ENCODE measurements at places on chromosomes 16 and 17.

GRCh38 chr17:3994221-3994576 lies 30.0 kb upstream of the ATP2A3 start:
- DNase-seq: no peak

DNA sequence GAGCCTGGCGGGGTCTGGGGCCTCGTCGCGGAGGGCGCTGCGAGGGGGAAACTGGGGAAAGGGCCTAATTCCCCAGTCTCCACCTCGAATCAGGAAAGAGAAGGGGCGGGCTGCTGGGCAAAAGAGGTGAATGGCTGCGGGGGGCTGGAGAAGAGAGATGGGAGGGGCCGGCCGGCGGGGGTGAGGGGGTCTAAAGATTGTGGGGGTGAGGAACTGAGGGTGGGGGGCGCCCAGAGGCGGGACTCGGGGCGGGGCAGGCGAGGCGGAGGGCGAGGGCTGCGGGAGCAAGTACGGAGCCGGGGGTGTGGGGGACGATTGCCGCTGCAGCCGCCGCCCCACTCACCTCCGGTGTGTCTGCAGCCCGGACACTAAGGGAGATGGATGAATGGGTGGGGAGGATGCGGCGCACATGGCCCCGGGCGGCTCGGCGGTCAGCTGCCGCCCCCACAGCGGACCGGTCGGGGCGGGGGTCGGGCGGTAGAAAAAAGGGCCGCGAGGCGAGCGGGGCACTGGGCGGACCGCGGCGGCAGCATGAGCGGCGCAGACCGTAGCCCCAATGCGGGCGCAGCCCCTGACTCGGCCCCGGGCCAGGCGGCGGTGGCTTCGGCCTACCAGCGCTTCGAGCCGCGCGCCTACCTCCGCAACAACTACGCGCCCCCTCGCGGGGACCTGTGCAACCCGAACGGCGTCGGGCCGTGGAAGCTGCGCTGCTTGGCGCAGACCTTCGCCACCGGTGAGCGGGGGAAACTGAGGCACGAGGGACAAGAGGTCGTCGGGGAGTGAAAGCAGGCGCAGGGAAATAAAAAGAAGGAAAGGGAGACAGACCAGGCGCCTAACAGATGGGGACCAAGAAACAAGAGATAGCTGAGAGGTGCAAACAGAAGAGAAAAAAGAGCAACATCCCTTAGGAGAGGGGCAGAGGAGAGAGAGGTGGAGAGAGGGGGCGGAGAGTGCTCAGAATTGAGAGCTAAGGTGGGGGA lies at the start of gene PNMT:
Gene PNMT, plus strand, starts transcription at position 509 of the 980 bp plus-strand sequence. Its CDS starts 23 bp downstream, at position 532.
- DNase-seq: peak; percentile 40

DNA sequence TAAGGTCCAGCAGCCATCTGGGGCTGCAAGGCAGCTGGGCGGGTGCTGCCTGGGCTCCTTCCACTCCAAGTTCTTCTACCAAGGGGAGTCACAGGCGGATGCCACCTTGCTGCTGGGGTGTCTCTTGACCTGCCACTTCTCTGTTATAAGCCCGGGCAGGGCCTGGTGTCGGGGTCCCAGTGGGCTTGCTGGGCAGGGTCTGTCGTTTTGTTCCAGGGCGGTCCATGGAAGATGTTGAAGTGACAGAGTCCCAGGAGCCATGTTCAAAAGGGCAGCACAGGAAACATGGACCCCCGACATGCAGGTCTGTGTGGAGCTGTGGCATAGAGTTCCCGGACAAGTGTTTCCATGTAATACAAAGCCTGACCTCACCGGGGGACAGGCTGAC lies 91.1 kb downstream of the TNFRSF13B start:
- DNase-seq: no peak

- DNase-seq: no peak
Observed at GRCh38 chr16:78461496-78462287, 362.2 kb downstream of the WWOX start.

DNA sequence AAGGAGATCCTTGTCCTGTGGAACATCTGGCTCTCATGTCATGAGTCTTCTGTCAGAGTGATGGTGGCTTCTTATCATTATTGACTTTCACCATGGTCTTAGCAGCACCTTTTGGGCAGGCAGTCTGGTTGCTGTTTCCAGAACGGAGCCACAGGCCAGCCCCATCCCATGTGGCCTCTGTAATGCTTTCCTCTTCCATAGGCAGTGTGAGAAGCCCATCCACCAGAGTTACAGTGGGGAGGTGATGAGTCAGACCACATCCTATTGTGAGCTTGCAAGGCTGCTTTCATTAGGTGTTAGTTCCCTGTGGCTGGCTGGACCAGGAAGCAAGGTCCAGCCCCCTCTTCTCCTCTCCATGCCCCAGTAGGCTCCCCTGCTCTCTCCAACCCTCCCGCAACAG lies 30.8 kb upstream of the SPACA3 start:
- no peak for DNase-seq

- no peak for DNase-seq
Observed at GRCh38 chr17:73942703-73943415, 260.6 kb upstream of the RPL38 start.

DNA sequence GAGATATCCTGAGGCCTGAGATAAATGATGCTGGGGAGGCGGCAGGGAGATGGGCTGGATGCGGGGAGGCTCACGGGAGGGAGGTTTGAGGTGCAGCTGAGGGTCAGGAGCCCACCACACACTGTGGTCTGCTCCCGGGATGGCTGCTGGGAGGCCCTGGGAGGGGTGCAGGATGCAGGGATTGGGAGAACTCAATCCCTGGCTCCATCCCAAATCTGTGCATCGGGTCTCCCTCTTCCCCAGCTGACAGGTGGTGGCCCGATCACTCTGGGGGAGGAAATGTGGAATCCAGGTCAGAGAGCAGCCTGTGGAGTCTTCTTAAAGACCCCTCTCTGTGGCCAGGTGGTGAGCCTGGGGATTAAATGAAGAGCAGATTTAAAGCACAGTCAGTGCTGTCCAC lies 12.0 kb downstream of the PHB1 start:
- DNase-seq: no peak

GRCh38 chr16:62060089-62060488 lies 23.9 kb upstream of the CDH8 start:
- DNase-seq: no peak

DNA sequence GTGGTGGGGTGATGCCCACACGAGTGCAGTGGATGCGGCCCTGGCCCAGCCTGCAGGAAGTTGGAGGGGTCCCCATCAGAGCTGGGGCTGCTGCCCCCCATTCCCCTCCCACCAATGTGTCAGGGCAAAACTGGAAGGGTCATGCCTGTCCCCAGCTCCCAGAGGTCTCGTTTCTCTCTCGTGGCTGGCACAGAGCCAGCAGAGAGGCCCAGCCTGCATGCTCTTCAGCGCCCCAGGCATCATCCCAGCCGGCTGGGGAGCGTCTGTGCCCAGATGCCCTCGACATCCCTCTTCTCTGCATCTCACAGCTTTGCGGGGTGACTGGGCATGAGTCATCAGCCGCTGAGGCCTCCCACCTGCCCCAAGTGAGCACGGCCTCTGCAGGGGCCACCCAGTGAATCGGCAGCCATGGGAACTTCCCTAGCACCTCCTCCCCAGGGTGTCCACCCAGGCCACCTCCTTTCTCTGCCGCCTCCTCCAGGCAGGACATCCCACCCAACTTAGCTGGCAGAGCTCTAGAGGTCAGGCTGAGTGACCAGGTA lies 9.8 kb upstream of the CSNK1D start:
- no peak for DNase-seq

- no peak for DNase-seq
Observed at GRCh38 chr16:50304467-50305440, 38.4 kb downstream of the ADCY7 start.

GRCh38 chr16:31401436-31401835 lies 8.3 kb downstream of the ITGAD start:
- no peak for DNase-seq

DNA sequence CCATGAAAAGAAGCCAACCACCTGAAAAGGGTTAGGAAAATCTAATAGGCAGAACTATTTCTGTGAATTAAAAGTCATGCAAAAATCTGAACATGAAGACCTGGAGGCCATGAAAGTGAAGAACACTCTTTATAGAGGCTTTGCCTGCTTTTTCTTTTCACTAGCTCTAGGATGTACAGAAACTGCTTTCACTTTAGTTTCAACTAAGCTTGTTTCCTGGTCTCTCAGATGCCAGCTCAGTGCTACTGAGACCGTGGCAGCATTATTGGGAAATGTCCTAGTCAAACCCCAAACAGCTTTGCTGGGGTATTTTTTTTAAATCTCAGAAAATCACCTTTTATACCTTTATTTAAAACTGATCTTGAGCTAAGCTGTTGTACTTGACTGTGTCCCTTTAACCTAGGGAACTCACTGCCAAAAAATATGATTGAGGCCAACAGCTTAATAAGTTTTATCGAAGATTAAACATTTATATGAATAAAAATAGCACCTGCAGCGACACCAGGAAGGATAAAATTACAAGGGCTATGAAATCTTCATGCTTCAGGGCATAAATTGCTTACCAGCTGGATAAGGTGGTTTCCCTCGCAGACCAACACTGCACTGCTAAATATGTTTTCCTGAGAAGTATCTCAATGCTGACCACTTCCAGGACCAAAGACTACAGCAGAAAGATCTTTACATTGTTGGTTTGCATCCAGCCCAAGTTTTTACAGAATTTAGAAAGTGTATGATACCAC lies 621.8 kb upstream of the ZFHX3 start:
- DNase-seq: no peak

GRCh38 chr17:11082559-11082958 lies 158.5 kb upstream of the SHISA6 start:
- no peak for DNase-seq

DNA sequence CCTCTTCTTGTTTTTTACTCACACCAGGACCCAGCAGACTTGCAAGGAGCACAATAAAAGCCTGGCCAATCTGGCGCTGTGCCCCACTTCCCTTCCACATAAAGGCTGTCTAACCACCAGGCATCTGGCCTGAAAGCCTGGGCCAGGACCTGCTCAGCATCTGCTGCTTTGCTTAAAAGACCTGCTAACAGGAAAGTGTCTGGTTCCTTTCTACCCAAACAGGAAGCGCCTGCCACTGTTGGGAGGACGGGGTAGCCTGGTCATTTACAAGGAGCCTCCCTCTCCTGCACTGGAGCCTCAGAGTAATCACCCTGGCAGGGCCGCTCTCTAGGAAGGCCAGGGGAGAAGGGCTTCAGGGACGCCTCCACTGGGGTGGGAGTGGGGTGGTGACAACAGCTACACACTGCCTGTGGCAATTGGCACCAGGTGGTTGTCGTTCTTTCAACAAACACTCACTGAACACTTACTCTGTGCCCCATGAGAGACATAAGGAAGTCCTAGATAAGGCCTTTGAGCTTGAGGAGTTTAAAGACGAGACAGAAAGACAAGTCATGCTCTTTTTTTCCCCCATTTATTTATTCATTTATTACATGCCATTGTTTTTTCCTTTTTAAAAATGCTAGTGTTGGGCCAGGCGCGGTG lies 6.3 kb upstream of the MMP28 start:
- DNase-seq: no peak

- no peak for DNase-seq
Observed at GRCh38 chr16:9257843-9258242, 166.4 kb downstream of the HAPSTR1 start.

- no peak for DNase-seq
Observed at GRCh38 chr17:37752482-37752881, 7.6 kb upstream of the HNF1B start.

DNA sequence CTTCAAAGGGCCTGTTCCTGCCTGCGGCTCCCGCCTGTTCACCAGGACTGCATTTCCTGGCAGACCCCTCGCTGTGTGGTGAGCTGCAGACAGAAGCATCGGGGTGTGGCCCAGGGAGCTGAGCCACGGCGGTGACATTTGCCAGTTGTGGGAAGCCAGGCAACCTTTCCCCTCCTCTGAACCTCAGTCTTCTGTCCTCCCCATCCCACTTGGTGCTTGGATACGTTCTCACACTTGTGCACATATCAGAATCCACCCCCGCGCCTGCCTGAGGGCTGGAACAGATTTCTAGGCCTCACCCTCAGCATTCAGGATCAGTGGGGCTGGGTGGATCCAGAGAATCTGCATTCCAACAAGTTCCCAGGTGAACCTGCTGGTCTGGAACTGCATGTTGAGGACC lies 63.5 kb downstream of the CRISPLD2 start:
- DNase-seq: no peak

DNA sequence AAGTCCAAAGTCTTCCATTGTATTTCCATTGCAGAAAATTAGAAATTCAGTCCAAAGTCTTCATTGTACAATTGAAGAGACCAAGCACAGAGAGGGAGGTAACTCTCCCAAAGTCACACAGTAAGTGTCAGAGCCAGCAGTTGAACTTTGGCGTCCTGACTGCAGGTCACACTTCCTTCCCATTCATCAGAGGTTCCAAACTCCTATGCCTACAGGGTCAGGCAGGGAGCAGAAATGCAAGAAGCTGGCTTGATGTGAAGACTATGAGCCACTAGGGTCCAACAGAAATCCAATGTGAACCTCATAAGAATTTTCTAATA lies 44.7 kb upstream of the GRIN2A start:
- no peak for DNase-seq

GRCh38 chr17:42076797-42077559 lies 21.3 kb downstream of the ZNF385C start:
- no peak for DNase-seq

- DNase-seq: peak; percentile 64
Observed at GRCh38 chr16:88264641-88265285, 118.0 kb upstream of the ZNF469 start.

- DNase-seq: no peak
Observed at GRCh38 chr17:68861602-68862001, 93.6 kb downstream of the ABCA8 start.

DNA sequence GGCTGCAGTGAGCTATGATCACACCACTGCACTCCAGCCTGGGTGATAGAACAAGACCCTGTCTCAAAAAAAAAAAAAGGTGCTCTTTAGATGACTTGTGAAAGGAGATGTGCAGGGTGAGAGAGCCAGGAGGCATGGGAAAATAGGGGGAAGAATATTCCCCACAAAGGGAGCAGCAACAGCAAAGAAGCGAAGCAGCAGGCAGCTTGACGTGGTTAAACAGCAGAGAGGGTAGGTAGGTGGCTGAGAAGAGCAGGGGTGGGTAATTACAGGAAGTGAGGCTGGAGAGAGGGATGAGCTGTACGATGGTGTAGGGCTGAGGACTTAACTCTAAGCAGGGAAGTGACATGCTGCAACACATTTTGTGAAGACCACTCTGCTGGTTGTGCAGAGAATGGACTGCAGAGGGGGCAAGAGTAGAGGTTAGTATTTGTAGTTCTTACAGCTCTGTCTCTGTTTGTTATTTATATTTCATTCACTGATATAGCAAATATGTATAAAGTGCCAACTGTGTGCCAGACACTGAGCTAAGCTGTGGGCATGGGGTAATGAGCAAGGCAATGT lies 1.6 kb downstream of the HEATR3 start:
- no peak for DNase-seq

All from stimulated activated CD8-positive, alpha-beta memory T cell treated with anti-CD3 and anti-CD28 coated beads, Interleukin-4, amount 100 ng/mL, for 24 hours (primary cell).